ENCODE measurements at places on chromosomes 13 and 19.

DNA sequence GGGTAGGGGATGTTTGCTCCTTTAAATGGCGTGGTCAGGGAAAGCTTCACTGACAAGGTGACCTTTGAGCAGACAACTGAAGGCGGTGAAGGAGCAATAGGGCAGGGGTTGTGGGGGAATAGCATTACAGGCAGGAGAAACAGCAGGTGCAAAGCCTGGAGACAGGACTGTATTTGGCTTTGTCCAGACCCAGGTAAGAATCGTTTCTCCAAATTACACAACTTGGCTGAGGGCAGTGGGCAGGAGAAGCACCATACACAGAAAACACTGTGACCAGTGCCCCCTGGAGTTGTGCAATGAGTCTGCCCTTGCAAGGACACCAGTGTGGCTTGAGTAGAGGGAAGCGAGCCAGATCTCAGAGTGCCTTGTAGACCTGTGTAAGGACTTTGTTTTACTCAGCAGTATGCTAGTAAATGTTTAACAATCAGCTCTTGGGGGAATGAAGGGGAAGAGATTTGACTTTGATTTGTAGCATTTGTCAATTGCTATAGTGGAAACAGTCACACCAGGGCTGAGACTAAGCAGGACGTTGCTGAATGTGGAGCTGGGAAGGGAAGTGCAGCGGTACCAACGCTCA lies 360.0 kb downstream of the DCT start:
- no peaks in the 10 kb centered on the region for H3K4me1 ChIP-seq
- peak; percentile 66 for DNase-seq
- no peak overlapping the region for H3K27ac ChIP-seq

- H3K27ac ChIP-seq: peak overlapping the region; percentile 99
- H3K4me3 ChIP-seq: peak overlapping the region; percentile 93
- DNase-seq: peak; percentile 72
- H3K36me3 ChIP-seq: no peaks in the 10 kb centered on the region
These were observed 363 bp upstream of the ZNF763 start for GRCh38 chr19:11964496-11964857.

GRCh38 chr13:108573455-108573854 lies 56.0 kb upstream of the MYO16 start:
- DNase-seq: no peak
- H3K36me3 ChIP-seq: no peaks in the 10 kb centered on the region
- no peaks in the 10 kb centered on the region for H3K27me3 ChIP-seq
- no peak overlapping the region for H3K4me3 ChIP-seq
- H3K27ac ChIP-seq: no peak overlapping the region

DNA sequence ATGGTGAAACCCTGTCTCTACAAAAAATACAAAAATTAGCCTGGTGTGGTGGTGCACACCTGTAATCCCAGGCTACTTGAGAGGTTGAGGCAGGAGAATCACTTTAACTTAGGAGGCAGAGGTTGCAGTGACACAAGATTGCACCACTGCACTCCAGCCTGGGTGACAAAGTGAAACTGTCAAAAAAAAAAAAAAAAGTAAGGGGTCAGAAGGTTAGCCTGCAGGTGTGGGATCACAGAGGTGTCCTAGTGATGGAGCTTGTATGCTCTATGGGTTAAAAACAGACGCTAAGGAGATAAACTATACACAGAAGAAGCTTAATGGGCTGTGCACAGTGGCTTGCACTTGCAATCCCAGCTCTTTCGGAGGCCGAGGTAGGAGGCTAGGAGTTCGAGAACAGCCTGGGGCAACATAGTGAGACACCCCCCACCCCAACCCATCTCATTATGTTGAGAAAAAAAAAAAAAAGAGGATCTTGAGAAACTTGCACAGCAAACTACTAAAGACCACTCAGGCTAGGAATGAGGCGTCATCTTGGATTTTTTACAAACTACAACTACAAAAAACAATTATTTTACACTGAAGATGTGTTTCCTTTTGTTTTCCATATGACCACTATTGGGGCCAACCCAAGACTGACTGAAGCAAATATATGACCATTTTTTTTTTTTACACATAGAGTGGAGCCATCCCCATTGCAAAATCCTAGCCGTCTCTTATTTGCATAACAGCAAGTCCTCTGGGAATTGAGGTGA lies 7.9 kb downstream of the FOSB start:
- H3K36me3 ChIP-seq: no peaks in the 10 kb centered on the region
- no peak overlapping the region for H3K27ac ChIP-seq
- no peak for DNase-seq
- peaks cover 9% of the 10 kb centered on the region for H3K27me3 ChIP-seq
